ENCODE measurements at places on chromosomes 12 and 14.
A peak's percentile ranks its signal among the peaks of the same experiment; 100 is the strongest.

DNA sequence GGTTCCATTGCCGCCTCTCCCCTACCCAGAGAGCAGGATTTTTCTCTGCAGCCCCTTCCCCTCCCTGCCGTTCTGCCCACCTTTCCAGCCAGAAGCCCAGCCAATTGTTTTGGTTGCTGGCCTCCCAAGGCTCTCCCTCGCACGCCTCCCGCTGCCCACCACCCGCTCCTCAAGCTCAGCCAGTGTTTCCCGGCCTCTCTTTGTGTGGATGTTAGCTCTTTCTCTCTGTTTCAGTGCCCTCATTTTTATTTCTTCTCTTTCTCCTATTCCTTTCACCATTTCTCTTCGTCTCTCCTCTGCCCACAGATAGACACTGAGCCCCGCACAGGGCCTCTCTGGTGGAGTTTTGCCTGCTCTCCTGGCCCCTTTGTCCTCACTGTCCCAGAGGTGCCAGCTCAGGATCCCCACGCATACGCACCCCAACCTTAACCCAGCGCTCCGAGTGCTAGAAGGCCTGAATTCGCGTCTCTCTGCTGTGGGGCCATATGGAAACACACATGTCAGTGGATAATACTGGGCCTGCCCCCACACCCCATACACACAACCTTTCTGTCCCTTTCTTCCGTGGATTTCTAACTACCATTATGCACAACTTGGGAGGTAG is 54.9 kb downstream of the SMUG1 start:
- DNase-seq, result no peak

DNA sequence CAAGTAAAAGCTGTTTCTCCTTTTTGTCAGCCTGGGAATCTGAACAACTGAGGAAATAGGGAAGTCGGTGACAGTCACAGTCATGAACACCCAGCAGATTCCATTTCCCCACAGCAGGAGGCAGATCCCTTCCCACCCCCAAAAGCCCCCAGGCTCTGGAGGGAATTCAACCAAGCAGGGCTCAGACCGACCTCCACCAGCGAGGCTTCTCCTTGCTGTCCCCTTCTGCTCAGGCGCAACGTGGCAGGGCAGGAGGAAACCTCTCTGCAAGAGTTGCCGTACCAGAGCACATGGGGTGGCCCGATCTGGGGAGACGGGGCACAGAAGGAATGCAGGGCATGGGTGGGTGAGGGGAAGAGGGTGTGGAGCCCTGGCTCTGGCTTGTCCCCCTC is 319 bp downstream of the GALNT6 start:
- DNase-seq, result no peak

DNA sequence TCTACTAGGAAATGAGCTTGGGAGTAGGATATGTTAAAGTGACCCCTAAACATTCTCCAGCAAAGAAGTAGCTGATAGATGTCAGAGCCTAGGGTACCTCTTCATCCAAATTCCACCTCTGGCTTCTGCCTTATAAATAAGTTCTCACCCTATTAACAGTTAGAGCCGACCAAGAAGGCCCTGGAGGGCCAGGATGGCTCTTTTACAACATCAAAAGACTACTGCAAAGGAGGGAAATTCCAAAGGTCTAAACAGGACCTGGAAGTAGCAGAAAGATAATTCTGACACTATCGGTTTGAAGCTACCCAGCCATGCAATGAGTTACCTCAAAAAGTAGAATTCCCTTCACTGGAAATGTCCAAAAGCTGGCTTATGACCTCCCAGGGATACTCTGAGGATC is 90.0 kb downstream of the PPM1H start:
- no peak for DNase-seq

- no peak for DNase-seq
These were observed 8.2 kb upstream of the NTS start for GRCh38 chr12:85865890-85866289.

- peak; percentile 60 for DNase-seq
These were observed 7.9 kb upstream of the ITFG2 start for GRCh38 chr12:2804393-2805142.

DNA sequence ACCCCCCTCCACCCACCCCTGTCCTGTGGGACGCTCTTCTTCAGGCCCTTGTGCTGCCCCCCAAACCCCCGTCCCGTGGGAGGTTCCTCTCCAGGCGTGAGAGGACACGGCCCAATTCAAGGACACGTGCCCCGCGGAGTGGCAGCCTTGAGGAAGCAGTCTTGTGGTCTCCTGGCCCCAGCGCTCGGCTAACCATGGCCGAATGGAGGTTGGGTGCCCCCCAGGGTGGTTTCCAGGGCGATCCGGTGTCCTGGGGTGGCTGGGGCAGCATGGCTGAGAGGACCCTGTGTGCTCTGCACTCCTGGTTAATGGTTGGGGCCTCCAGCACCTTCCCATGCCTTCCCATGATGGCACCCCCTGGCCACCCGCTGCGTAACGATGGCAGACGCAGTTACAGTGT is 53.6 kb downstream of the LRCOL1 start:
- no peak for DNase-seq

GRCh38 chr12:71312768-71313403 is 126.7 kb upstream of the LGR5 start:
- DNase-seq, result no peak

DNA sequence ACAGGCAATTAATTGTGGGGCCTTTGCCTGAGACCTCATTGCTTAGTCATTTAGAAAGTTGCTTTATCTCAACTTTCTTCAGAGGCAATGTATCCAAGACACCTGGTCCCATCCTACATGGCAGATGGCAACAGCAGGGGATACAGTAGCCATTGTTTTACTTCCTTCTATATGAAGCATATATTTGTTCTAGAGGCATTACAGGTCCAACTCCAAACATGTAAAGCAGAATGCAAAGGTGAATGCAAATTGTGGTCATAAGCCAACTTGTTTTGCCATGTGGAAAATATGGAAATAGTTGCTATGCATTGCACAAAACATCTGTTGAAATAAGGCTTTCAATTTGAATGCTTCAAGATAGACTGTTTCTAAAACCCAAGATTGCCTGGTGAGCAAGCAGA is 109.8 kb upstream of the BCAT1 start:
- no peak for DNase-seq

- no peak for DNase-seq
These were observed 15.6 kb downstream of the ZBTB42 start for GRCh38 chr14:104816616-104816884.

GRCh38 chr14:71372411-71372838 is 465.2 kb downstream of the PCNX1 start:
- no peak for DNase-seq

GRCh38 chr14:50780393-50780792 is 50.6 kb downstream of the NIN start:
- no peak for DNase-seq

DNA sequence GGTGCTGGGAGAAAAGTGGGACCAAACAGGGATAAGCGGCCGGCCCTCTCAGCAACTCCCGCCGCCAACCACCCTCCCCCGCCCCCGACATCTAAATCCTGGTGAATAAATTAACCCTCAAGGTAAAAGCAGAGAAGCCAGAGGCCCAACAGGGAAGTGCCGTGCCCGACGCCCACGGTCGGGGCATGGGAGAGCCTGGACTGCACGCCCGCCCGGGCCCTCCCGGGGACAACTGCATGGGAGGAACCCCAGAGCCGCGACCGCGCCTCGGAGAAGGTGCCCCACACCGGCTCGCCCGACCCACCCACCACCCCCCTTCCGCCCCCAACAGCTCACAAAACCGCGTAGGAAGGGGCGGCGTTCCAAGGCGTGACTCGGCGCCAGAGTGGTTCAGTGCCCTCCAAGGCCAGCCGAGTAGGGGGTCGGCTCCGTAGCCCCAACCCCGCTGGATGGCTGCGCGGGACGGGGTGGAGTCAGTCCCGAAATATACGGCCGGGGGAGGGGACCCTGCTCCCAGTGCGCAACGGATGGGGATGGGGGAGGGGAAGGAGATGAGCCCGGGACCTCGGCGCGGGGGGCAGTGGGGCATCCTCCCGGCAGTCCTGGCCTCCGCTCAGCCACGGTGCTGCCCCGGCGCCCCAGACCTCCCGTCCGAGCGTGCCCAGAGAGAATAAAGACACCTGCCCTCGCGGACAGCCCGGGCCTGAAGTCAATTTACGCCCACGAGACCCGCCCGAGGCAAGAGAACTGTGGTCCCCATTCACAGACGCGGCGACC is 732 bp downstream of the SLC25A29 start:
- no peak for DNase-seq

DNA sequence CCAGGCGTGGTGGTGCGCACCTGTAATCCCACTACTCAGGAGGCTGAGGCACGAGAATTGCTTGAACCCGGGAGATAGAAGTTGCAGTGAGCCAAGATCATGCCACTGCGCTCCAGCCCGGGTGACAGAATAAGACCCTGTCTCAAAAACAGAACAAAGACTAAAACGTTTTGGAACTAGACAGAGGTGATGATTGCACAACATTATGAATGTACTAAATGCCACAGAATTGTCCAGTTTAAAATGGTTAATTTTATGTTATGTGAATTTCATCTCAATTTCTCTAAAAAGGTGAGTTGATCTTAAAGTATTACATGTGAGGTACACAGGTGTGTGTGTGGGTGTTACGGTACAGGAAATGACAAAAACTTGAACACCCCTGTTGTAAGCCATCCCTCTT is 16.5 kb downstream of the P2RX4 start:
- DNase-seq, result no peak

DNA sequence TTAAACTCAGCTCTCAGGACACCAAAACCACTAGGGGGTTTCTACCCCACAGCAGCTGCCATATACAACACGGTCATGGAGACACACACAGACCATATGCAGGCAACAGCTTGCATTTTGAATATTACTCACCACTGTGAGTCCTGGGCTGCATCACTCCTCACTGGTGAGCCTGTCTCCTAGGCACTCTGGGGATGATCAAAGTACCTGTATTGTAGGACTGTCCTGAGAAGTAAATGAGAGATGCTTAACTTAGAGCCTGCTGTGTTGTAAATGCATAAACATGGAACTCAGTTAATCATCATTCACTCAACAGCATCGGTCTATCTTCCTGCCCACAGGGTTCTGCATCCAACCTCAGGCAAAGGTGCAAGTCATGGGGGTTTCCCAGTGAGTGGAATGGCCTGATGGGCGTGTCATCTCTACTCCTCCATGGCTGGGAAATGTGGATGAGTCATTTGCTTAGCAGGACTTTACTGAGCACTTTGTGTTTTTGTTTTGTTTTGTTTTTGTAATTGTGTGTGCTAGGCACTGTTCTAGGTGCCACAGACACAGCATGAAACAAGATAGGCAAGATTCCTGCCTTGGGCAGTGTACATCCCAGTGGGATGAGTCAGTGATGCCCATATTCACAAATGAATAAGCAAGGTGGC is 1141.2 kb upstream of the TMEM132C start:
- peak; percentile 45 for DNase-seq

DNA sequence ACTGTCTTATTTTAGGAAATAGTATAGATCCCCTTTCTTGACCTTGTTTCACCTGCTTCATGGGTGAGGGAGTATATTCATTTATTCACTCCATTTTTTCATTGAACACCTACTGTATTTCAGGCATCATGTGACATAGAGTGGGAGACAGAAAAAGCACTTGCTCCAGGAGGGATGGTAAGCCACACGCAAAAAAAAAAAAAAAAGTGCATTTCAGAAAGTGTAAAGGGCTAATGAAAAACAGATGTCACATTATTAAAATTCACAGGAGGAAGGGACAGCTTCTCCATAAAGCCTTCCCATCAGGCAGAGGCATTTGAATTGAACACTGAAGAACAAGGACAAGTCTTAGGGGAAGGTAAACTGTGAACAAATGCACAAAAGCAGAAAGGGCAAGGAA is 7.5 kb downstream of the SLC8A3 start:
- DNase-seq, result no peak

- no peak for DNase-seq
These were observed 366.5 kb upstream of the OR4E1 start for GRCh38 chr14:22039938-22040780.

- DNase-seq, result no peak
These were observed 17.1 kb downstream of the SMCO2 start for GRCh38 chr12:27463511-27464219.

DNA sequence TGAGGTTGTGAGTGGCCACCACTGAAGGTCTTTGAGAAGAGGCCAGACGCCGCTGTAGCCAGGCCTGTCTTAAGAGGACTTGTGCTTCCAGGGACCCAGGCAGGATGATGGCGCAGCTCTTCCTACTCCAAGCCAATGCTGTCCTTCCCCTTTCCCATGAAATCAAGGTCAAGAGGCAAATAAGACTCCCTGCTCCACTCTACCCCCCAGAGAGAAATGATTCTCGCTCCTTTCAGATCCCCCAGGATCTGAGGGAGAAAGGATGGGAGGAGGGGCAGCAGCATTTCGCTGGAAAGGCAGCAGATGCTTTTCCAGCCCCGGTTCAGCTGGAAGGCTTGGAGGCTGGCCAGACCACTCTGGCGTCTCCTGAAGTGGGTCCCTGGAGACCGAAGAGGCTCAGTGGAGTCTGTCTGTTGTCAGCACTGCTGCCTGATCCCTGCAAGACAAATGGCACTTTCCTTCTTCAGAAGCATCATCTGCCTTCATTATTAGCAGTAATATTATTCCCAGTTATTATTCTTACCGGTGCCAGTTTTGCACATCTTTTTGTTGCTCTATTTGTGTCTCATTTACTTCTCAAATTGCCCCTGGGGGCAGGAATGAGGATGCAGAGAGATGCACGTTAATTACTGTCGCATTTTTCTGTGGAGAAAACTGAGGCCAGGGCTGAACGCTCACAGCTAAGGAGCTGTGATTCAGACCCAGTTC is 51.4 kb downstream of the C14orf132 start:
- peak; percentile 44 for DNase-seq

DNA sequence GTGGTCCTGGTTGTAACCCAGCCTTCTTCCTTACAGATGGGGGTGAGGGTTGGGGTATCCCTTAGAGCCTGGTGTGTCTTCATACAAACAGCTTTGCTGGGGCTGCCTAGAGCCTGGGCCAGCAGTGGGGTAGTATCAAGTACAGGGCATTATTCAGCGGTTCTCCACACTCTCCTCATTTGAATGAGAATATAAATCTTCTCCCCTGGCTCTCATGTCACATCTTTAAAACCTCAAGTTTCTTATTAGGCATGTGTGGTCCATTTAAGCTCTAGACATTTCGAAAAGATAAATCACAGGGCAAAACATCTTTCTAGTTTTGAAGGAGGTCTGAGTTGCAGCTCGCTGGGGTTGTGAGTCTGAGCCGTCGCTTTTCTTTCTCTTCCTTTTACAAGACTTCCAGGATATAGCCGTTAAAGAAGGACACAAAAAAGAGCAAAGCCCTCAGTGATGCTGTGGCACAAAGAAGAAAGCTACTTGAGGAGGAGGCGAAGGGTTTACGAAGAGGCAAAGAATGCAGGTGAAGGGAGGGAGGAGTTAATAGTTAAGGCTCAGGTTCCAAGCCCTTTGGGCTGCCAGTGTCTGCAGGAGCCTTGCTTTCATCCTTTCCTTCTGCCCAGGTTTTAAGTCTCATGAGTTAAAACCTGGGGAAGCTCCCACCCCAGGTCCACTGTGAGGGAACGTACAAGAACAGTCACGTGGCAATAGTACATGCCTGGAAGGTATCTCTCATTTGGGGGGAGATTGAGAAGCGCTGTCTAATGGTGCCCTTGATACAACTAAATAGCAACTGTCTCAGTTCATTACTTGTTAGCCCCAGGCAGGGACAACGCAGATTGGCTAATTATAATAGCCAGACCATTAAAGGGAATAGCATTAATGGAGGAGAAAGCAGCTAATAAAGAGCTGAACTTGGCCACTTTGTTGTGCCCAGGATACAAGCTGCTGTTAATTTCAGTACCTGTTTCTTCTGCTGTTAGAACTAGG is 94.2 kb downstream of the ETV6 start:
- no peak for DNase-seq

- DNase-seq, result no peak
These were observed 21.9 kb downstream of the KDM2B start for GRCh38 chr12:121558956-121559355.

GRCh38 chr12:28057856-28058615 is 85.5 kb upstream of the PTHLH start:
- DNase-seq, result peak; percentile 44
